ENCODE measurements at places on chromosomes 3 and 15.

GRCh38 chr3:66098436-66098835 is 59.7 kb upstream of the MAGI1 start:
- no peak for DNase-seq

- DNase-seq: peak; percentile 55
Measured at GRCh38 chr15:68256675-68257450, 20.7 kb upstream of the FEM1B start.

GRCh38 chr3:136805795-136806194 is 13.1 kb upstream of the SLC35G2 start:
- DNase-seq: no peak

- DNase-seq: no peak
Measured at GRCh38 chr3:152539191-152539764, 270.5 kb downstream of the MBNL1 start.

DNA sequence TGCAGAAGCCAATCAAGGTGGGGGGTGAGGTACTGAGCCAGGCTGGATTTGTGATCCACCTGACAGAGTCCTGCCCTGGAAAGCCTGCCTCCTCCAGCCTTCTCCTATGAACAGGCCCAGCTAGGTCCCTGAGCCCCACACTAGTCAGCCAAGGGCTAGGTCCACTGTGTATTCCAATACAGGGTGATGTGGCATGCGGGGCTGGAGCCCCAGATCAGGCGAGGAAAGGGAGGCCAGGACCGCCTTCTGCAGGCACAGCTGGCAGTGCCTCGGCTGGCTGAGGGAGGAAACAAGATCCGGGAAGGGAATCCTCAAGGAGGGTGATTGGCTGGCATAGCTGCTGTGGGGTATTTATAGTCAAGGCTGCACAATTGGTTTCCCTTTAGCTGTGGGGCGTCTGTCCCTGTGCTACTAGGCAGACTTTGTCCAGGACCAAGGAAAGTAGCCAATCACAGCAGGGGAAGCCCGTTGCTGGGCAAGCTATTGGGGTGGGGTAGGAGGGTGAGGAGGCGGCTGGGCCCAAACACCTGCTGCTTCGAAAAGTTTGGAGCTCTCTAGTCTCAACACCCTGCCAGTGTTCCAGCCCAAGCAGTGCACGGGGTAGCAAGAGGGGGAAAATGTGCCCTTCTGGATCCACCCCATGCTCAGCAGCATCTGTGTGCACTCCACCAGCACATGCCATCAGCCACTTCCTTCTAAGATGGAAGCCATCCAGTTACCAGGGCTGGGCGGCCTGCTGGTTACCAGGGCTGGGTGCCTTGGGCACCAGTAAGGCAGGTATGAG is 5.9 kb downstream of the KY start:
- DNase-seq: no peak

- no peak for DNase-seq
Measured at GRCh38 chr15:92733090-92733933, 77.7 kb upstream of the FAM174B start.

- no peak for DNase-seq
Measured at GRCh38 chr15:45157974-45158373, 28.2 kb downstream of the DUOX1 start.

DNA sequence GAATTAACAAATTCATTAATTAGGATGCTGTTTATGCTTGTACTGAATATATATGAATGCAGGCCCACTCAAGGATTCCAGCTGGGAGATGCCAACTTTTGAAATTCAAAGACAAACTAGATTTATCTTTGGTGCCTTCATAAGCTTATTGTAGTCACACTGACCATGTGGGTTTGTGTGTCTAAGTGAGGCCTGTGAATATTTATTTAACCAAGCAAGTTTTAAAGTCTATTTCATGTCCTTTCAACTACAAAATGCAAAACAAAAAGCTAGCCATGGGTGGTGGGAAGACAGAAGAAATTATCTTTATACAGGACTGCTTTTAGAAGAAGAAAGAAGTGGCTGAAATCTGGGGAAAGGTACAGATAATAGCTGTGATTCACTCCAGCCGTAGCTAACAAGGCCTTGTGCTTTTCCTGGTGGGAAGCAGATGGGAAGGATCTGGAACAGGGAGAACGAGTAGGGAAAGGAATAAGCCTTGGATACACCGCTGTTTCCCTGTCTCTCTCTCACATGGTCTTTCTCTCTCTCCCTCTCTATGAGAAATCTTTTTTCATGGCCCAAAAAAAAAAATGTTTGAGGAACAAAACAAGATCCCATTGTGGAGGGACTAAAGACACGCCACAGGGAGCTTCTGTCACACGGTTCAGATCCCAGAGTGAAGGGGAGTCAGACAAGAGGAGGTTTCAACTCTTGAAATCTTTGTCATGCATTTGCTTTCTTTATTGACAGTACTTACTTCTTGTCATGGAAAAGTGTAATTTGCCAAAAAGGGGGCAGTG is 225.5 kb downstream of the RORA start:
- DNase-seq: no peak

GRCh38 chr3:131038326-131038725 is 11.6 kb downstream of the NEK11 start:
- DNase-seq: no peak

DNA sequence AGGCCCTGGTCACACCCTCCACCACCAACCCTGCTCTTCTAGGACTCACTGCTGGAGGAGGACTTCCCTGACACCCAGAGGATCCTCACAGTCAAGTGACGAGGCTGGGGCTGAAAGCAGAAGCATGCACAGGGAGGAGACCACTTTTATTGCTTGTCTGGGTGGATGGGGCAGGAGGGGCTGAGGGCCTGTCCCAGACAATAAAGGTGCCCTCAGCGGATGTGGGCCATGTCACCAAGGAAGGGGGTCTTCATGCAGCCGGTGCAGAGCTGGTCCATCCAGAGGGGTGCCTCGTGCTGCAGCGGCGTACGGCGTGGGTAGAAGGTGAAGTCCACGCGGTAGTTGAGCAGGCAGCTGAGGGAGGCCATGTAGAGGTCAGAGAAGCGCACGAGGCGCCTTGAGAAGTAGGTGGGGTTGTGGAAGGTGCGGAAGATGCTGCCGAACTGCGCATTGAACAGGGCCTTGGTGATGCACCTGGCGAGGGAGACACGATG is 9.4 kb downstream of the NT5DC2 start:
- no peak for DNase-seq

DNA sequence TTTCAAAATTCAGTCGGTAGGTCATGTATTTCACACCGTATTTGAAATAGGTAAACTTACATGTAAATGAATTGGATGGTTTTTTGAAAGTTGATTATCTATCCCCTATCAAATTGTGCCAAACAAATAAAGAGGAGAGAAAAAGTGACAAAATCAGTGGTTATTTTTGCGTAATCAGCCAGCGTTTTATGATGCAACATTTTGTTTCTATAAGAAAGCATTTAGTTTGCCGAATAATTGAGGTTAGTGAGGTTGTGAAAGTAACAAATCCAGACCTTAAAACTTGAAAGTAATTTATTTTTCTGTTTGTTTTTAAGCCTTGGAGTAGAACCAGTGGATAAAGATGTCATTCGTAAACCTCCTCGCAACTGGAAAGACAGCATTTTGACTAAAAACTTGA is 29.3 kb downstream of the ASTE1 start:
- DNase-seq: no peak

GRCh38 chr3:160069986-160070385 is 81.4 kb downstream of the IL12A start:
- DNase-seq: no peak

- DNase-seq: peak; percentile 40
Measured at GRCh38 chr3:108818404-108818803, 4.2 kb upstream of the TRAT1 start.

DNA sequence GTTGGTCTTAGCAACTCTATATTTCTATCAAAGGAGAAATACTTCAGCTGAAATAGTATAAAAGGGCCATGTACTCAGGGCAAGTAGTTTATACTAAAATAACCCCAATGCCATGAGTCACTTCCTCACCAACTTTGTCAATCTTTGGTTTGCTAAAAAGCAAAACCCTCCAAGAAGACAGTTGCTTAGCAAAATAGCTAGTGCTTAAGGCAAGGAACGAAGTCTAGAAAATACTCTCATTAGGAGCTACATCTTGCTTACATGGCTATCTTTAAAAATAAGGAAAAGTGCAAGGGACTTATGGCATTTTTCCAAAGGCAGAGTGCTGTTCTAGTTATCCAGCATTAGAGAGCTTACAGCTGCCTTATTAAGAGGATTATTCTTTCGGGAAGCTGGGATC is 28.4 kb downstream of the P3H2 start:
- DNase-seq: no peak

DNA sequence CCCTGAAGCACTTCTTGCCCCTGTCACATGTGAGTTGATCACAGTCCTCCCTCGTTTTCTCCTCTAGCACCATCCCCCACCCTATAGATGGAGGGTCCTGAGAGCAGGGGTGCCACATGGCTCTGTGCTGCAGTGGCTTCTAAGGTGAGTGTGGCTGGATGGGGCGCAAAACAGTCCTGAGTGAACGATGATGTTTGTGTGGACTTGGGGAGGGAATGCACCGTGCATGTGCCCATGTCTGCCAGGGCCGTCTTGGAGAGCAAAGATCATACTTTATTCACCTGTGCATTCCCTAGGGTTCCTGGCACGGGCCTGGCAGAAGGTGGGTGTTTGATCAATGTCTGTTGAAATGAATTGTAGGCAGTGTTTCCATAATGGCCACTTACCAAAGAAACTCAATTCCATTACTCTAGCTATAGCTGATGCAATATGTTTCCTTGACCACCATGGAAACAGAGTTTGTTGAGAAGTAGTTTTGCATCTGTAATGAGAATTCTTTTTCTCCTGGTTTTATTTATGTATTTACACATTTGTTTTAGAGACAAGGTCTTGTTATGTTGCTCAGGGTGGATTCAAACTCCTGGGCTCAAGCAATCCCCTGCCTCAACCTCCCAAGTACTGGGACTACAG is 58.0 kb downstream of the ABTB1 start:
- DNase-seq: no peak

GRCh38 chr3:9196020-9196419 is 53.4 kb downstream of the SRGAP3 start:
- DNase-seq: no peak

- DNase-seq: no peak
Measured at GRCh38 chr15:67176195-67176971, 78.1 kb downstream of the AAGAB start.

DNA sequence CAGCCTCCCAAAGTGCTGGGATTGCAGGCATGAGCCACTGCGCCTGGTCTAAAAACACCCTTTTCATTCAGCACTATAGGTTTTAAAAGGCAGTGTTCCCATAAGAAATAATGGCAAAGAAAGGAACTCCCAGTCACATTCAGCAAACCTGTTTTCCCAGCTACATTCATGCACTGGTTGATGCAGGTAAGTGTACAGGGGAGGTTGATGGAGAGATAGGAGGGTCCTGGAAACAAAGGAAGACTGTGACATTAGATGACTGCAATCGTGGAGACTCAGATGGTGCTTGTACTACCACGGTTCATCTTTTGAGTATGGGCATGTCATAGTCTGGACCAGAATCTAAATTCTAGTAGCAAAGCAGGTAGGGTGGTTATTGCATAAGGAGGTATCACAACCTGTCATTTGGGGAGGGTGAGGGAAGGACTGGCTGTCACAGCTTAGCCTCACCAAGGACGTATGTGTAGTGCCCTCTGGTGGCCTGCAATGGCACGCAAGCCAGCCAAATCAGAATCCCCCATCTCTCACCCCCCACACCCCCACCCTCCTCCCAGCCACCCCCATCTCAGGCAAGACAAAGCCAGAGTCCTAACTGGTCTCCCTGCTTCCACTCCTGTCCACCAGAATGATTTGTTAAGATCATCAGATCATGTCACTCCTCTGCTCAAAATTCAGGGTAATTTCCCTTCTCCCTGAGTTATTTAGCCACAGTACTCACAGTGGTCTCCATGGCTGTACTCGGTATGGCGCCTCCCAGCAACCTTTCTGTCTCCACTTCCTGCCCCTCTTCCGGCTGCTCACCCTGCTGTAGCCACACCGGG is 28.8 kb upstream of the UBL7 start:
- DNase-seq: peak; percentile 59

DNA sequence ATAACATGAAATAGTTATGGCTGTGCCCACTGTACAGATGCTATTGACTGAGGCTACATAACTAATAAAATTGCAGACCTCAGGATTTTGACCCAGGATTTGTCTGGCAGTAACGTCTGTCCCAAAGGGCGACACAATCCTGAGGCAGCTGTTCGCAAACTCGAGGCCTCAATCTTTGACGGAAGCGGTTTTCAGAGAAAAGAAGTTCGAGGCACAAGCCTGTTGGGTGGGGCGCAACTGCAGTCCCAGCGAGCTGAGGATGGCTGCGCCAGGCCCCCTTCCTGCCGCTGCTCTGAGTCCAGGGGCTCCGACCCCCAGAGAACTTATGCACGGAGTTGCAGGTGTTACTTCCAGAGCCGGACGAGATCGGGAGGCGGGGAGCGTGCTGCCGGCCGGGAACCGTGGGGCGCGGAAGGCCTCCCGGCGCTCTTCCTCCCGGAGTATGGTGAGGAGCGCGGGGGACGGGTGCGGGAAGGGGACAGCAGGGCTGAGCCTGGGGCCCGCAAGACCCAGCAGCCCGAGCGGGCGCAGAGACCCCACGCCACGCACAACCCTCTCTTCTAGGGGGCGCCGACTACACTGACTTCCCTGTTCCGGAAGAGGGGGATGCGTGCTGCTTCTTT is at the start of gene PARP15:
Gene PARP15, plus strand, starts transcription at position 242 of the 623 bp plus-strand sequence. Its CDS starts 18 bp downstream, at position 260.
- DNase-seq: peak; percentile 21

- DNase-seq: peak; percentile 23
Measured at GRCh38 chr3:11718637-11719405, 75.1 kb upstream of the VGLL4 start.

GRCh38 chr3:45330510-45331295 is 57.7 kb upstream of the LARS2 start:
- DNase-seq: no peak

GRCh38 chr3:135887220-135887619 is 78.3 kb upstream of the PPP2R3A start:
- no peak for DNase-seq

DNA sequence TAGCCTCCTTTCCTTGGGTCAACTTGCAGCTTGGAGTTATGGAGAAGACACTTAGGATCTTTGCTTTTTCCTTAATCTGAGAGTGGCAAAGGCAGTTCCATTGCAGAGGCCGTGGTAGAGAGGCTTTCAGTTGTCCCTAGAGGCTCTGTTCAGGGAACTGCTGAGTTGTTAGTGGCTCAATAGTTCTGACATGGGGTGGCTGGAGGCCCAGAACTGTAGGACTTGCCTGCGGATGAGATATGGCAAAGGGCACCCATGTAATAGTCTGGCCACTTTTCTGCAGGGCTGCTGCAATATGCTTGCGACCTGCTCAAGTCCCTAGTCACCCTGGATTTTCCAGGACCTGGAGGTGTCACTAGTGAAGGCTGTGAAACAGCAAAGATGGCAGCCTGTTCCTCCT is 99.9 kb downstream of the CLDN1 start:
- no peak for DNase-seq

- DNase-seq: no peak
Measured at GRCh38 chr3:195757438-195757770, 36.6 kb downstream of the MUC20 start.

- DNase-seq: no peak
Measured at GRCh38 chr3:30169487-30169886, 436.9 kb upstream of the TGFBR2 start.

GRCh38 chr15:61889706-61890105 is 170.5 kb downstream of the VPS13C start:
- no peak for DNase-seq
